ENCODE measurements at places on chromosomes 7 and 10.

GRCh38 chr7:158814637-158815036 is 14.7 kb downstream of the ESYT2 start:
- no peak for DNase-seq

DNA sequence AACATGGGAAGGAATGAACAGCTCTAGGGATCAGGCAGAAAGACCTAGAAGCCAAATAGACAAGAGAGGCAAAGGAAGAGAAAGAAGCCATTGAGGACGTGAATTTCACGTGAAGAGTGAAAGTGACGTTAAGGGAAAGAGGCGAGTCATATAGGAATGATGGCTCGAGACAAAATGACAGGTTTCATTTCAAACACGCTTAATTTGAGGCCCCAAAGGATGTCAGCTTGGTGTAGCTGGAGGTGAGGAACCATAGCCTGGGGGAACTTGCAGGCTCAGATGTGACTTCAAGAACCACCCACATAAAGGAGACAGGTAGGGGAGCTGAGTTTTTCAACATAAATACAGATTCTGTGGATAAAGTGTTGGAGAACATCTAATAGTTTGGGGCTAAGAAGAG is 84.3 kb upstream of the ATP6V0A4 start:
- no peak for DNase-seq

DNA sequence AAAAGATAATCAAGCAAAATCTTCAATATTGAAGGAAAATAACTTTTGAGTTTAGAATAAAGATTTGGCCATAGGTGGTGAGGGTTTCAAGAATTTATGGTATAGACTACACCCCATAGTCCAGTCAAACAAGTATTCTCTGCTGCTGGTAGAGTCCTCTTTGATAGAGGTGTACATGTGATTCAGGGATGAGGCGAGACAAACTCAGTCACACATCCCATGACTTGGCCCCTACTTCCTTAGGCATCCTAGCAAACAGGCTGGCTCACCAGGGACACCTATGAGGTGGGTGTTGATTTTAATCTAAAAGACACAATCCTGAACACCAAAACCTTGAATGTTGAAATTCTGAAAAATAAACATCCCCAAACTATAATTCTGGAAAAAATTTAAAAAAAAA is 78.1 kb upstream of the SLC25A13 start:
- DNase-seq, result no peak

GRCh38 chr10:88908194-88908593 is 28.1 kb downstream of the STAMBPL1 start:
- DNase-seq, result no peak

DNA sequence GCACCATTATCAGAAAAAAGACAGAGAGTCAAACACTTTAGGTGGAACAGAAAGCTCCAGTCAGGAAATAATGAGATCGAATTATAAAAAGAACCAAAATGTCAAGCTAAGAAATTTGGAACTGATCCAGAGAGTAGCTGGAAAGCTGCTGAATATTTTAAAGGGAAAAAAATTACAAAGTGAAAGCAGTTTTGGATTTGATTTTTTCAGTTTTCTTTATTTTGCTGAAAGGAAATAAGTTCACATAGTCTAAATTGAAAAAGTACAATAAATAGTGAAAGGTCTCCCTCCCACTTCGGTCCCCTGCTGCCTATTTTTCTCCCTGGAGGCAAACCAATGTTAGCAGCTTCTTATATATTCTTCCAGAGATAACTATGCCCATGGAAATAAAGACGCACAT is 11.3 kb upstream of the TOMM7 start:
- DNase-seq, result no peak

- no peak for DNase-seq
Observed at GRCh38 chr7:152564656-152565250, 111.2 kb downstream of the XRCC2 start.

- no peak for DNase-seq
Observed at GRCh38 chr7:27115221-27116026, 12.9 kb upstream of the HOXA2 start.

DNA sequence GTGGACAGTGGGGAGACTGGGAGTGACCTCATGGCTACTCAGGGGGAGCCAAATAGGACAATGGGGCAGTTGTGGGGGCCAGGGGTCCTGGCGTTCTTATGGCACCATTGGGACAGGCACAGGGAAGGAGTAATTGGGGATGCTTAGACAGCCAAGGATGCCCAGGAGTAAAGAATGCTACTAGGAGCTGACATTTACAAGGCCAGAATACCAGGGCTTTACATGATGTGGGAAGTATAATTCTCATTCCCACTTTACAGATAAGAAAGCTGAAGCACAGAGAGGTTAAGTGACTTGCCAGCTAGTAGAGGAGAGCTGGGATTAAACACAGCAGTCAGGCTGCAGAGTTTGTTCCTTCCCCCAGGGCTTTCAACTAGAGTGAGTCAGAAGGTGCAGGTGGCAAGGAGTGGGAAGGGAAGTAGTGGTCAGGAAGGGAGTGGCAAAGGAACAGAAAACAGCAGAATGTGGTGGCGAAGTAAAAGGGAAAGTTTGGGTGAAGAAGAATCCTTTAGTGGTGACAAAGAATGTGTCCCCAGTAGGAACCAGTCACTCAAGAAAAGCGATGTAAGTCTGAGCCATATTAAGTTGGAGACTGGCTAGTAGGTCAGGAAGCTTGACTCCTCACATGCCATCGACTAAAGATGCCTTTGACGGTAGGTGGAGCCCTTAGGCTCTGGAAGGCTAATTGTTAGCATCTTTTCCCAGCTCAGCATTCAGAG is 32.8 kb downstream of the CPVL start:
- peak; percentile 25 for DNase-seq

- DNase-seq, result no peak
Observed at GRCh38 chr10:76430061-76430645, 998.7 kb downstream of the LRMDA start.
